CD4-positive, alpha-beta T cell treated with Interleukin-6 at 100 ng/mL for 8 hours (primary cell): ENCODE measurements at places on chromosomes 4 and X.
A peak's percentile ranks its signal among the peaks of the same experiment; 100 is the strongest.

GRCh38 chr4:88690355-88690754 lies 7.3 kb downstream of the NAP1L5 start:
- DNase-seq: no peak

DNA sequence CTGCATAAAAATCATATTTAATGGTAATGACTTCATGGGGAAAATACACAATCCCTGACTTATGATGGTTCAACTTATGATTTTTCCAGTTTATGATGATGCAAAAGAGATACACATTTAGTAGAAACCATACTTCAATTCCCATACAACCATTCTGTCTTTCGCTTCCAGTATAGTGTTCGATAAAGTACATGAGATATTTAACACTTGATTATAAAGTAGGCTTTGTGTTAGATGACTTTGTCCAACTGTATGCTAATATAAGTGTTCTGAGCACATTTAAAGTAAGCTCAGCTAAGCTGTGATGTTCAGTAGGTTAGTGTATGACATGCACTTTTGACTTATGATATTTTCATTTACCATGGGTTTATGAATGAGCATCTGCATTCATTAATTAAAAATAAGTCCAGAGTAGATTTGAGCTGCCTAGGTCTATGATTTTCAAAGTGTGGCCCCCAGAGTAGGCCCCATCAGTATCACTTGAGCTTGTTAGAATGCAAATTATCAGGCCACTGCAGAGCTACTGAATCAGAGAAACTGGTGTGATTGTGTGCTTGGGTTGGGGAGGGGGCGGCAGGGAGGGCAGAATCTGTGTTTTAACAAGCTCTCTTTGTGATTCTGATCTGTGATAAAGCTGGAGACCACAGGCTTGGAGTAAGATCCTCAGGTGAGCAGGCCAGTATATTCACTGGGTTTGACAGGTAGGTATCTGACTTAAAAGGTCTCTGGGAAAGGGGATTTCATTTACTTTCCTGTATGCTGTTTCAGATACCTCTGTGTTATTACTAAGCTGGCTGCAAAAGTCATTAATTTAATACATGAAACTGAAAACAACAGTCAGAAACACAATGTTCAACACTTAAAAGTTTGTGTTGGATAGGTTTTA lies 8.4 kb downstream of the ATP10D start:
- DNase-seq: no peak

- DNase-seq: no peak
These were observed 141.3 kb downstream of the LDB2 start for GRCh38 chr4:16757080-16757521.

DNA sequence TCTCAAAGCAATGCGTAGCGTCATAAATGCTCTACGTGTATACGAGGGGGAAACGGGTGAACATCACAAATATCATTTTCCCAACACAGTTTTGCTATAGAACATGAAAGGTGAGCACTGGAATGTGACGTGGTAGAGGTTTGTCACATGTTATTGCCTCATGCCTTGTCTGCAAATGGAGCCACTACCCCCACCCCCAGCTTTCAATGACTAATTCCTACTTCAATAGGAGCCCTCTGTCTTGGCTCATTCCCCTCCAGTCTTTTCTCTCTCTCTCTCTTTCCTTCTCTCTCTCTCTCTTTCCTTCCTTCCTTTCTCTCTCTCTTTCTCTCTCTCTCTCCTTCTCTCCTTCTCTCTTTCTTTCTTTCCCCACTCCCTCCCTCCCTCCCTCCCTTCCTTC lies 127.0 kb downstream of the STOX2 start:
- no peak for DNase-seq

GRCh38 chr4:183823434-183823833 lies 81.7 kb upstream of the STOX2 start:
- no peak for DNase-seq

- no peak for DNase-seq
These were observed 67.9 kb downstream of the PPP3CA start for GRCh38 chr4:101279377-101279871.

GRCh38 chr4:111792632-111793031 lies 352.6 kb upstream of the FAM241A start:
- no peak for DNase-seq

GRCh38 chrX:115948018-115948923 lies 222.3 kb upstream of the AGTR2 start:
- no peak for DNase-seq

DNA sequence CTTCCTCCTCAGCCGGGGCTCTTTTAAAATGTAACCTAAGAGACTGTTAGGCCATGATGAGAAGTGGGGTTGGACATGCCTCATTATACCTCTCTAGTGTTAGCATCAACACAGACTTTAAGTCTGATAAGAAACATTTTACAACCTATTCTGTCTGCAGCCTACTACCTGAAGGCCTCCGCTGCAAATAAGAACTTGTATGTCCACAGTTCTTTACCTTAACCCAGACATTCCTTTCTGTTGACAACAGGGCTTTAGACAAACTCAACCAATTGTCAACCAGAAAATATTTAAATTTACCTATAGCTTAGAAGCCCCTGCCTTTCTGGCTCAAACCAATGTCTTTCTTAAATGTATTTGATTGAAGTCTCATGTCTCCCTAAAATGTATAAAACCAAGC lies 1418.6 kb downstream of the STIM2 start:
- no peak for DNase-seq

- DNase-seq: no peak
These were observed 21.0 kb upstream of the PCYT1B start for GRCh38 chrX:24668111-24668510.

DNA sequence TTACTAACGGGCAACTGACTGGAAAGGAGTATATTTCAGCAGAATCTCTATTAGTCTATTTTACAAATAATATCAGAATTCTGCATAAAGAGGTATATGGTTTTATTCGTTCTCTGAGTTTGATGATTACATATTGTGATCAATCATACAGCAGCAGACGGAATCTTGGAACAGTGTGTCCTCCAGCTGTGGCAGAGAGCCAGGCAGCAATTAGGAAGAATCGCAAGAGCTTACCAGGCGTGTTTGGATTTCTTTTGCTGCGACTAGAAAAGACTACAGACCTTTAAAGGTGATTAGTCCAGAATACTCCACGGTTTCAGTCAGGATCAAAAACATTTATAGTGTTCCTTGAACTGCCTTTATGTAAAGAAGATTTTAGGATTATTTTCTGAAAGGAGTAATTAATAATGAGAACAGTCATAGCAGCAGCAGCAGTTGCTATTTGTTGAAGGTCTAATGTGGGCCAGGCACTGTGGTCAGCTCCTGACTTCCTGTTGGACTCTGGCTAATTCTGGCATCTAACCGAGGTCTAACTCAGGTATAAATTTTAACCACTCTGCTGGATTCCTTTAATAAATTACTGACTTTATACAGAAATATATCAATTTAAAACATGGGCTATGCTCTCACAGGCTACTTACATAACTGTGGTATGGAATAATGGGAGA lies 225.3 kb upstream of the CXorf66 start:
- no peak for DNase-seq

DNA sequence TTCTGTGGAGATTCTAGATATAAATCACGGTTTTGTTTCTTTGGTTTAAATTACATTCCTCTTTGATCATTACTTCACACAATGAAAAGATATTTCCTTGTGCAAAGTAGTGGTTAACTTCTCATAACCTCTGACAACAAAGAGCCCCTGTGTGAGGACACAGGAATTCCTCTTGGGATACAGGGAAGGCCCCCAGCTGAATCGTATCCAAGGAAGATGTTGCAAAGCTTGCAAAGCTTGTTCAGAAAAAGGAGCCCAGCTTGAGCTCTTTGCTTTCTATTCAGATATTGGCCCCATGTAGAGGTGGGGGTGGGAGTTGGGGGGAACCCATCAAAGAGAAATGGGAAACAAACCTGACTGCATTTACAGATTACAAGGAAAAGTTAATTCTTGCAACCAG lies 145.7 kb downstream of the RELL1 start:
- DNase-seq: no peak

DNA sequence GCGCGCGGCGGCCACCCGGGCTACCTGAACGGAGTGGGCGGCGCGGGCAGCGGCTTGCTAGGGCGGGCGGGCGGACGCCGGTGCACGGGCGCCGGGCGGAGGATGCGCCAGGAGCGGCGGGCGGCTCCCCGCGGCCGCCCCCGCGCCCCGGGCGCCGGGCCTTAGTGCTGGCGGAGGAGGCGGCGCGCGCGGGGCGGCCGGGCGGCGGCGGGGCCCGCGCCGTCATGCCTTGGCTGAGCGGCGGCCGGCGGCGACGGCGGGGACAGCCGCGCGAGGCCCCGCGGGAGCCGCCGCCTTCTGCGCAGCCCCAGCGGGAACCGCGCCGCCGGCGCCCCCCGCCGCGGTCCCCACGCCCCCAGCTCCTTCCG lies 48.2 kb downstream of the CLDN34 start:
- no peak for DNase-seq

GRCh38 chr4:25956260-25956659 lies 42.2 kb downstream of the SMIM20 start:
- DNase-seq: no peak

DNA sequence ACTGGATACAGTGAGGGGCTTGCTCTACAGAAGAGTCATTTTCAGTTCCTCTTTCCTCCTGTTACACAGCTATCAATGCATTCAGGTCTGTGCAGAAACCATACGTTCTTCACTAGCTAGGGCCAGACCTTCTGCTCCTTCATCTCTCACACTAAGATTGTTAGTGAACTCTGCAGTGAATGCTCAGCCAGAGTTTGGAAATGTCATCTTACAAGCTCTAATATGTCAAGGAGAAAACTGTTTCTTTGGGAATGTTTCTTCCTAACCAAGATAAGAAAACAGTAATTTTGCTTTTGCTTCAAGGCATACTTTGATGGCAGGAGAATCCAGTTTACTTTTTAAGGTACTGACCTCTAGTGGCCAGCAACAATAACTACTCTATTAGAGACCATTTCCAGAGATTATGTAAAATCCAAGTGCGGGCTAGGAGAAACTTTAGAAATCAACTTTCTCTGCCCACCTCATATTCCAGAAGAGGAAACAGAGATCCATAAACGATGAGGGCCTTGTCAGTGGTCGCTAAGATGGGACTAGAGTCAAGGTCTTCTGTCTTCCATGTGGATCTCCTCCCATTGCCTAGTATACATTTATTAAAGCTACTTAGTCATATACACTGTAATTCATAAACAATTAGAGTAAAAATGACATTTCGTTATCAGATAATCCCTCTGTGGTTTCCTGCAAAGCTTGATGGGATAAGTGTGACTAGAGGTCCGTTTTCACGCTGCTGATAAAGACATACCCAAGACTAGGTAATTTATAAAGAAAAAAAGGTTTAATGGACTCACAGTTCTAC lies 12.1 kb upstream of the CC2D2A start:
- peak; percentile 39 for DNase-seq

DNA sequence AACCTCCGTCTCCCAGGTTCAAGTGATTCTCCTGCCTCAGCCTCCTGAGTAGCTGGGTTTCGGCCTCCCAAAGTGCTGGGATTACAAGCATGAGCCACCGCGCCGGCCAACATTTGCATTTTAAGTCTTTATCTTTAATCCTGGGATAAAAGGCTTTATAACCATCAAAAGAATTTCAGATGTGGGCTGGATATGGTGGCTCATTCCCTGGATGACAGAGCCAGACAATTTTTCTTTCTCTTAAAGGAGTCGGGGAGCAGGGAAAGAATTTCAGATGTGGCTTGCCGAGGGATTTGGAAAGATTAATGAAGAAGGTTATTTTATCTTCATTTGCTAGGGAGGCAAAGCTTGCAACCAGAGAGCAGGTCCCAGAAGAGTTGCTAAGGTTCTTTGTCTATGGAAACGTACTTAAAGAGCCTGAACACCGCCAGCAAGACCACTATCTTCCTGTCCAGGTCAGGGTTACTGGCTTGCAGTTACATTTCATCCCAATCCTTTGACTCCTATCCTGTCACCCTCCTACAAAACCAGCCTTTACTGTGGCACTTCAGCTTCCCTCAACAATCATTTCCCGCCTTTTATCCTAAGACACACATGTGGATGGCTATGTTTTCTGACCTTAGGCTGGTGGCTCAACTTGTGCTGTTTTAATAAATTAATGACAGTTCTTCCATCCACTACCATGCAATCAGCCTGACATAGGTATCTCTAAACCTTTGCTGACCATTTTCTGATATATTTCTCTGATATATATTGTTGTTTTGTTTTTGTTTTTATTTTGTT lies 3.9 kb upstream of the KLHL8 start:
- DNase-seq: no peak

- no peak for DNase-seq
These were observed 49.2 kb upstream of the FHL1 start for GRCh38 chrX:136097871-136098805.

DNA sequence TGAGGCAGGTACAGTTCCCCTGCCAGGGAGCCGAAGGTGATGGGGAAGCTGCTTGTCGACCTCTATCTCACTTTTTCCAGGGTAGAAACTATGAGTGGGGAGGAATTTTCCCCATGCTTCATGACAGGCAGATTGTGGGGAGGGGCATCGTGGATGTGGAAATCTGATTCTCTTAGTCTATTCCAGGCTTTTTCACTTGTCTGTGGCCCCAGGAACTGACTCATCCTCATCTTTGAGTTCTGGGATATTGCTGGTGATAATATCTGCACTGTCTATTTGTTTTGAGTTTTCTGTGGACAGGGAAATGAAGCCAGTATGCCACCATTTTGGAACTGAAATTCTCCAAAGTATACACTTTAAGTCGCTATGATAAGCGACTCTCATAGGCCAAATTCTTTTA lies 7.6 kb upstream of the TLR2 start:
- no peak for DNase-seq

DNA sequence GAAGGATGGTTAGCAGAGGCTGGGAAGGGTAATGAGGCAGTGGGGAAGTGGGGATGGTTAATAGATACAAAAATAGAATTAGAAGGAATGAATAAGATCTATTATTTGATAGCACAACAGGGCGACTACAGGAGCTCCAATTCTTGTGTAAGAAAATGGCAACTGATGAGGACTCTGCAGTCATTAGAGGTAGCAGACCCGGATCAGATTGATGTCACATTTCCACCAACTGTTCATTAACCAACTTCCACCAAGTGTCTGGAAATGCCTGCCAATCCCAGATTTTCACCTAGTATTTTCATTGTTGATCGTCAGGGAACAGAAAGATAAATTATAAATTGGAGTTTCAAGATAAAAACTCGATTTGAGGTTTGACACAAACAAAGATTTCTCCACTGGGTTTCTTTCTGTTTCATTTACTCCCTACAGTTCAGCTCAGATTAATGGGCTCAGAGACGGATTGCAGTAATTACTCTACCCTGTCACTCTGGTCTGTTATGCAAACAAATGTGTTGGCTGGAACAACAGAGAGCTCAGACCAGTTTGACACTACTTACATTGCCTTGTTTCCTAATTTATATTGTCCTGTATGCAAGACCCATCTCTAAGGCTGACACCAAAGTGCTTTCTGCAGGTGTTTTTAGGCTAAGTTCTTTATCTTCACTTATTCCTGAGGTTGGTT lies 909.2 kb upstream of the PRKX start:
- no peak for DNase-seq

GRCh38 chr4:8820178-8821102 lies 51.2 kb downstream of the HMX1 start:
- DNase-seq: no peak

DNA sequence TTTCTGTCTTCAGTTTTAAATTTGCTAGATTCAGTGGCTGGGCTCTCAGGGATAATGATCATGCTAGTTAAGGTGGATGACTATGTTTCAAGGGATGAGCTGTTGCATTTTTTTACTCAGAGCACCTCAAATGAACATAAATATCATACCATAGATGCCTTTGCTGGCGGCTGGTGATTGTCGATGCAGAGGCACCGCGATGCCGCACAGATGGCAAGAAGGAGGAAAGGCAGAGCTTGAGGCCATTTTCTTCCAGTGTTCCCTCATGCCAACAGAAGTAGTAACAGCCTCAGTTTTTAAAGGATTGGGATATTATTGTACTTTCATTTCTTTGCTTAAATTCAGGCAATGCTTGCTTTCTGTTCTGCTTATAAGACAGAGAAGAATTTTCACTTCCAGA lies 654.7 kb upstream of the IGFBP7 start:
- DNase-seq: no peak

- DNase-seq: no peak
These were observed 323.1 kb downstream of the KCNIP4 start for GRCh38 chr4:21625447-21625846.
